ENCODE measurements at places on chromosomes 16 and 17. TPM values are rescaled to one million over a fixed set of nuclear protein-coding genes. Genes with fewer than 3 reads are reported as not detected.

- no peak for DNase-seq
Observed at GRCh38 chr16:81397879-81398520, 46.6 kb upstream of the CMIP start.

GRCh38 chr16:11609474-11610120 lies 22.9 kb upstream of the LITAF start:
- DNase-seq: no peak

DNA sequence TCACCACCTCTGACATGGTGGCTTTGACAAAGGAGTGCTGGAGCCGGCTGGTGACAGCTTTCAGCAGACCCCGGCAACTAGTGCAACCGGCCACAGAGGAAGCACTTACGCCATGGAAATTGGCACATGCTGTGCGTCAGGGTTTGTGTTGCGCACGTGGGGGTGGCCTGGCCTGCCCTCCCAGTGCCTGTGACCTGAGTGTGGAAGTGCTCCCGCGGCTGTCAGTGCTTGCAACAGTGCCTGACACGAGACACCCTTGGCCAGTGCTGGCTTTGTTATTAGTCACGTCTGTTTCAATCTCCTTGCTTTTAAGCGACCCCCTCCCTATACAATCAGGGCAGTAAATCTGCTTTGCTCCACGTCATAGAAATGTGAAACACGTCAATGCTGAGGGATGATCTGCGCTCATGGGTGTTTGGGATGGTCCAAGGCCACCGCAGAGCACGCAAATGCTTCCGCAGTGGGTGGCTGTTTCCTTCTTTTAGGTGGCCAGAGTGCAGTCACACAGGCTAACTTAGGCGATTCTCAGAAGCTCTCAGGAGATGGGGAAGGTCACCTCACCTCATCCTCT lies 64.3 kb downstream of the PGS1 start:
- DNase-seq: no peak

DNA sequence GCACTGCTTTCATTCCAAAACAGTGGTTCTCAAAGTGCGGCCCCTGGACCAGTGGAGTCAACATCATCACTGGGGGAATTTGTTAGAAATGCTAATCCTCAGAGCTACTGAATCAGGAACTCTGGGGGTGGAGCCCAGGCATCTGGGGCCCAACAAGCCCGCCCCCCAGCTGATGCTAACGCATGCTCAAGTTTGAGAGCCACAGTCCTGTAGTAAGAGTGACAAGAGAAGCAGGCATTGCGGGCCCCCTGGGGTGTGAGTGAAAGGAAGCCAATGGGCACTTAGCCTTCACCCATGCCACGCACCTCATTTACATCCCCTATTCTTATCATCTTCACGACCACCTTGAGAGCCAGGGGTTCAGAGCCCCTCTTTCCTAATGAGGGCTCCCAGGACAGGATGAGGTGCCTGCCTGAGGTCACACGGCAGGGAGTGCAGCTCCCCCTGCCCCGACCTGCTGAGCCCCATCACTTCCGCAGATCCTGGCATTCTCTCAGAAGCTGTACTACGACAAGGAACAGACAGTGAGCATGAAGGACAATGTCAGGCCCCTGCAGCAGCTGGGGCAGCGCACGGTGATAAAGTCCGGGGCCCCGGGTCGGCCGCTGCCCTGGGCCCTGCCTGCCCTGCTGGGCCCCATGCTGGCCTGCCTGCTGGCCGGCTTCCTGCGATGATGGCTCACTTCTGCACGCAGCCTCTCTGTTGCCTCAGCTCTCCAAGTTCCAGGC lies 9.1 kb downstream of the CA4 start:
- DNase-seq: no peak

- DNase-seq: no peak
Observed at GRCh38 chr17:61403801-61404662, 4.4 kb downstream of the TBX2 start.

GRCh38 chr16:48459167-48459566 lies 74.0 kb upstream of the SIAH1 start:
- no peak for DNase-seq

DNA sequence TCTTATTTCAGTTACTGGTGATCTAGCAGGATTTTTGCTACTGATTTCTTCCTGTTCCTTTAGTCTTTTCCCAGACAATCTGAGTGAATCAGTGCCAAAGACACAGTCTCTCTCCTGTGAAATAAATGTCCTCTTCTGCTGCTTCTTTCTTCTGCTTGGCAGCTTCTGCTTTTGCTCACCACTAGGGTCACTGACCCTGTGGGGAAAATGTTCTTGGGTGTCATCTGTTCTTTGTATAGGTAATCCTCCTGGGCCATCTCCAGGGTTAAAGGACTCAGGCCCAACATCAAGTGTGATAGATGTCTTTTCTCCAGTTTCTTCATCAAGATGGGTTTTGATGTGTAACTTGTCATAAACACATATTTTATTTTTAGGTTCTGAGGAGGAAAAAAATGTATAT lies 5.2 kb downstream of the PALB2 start:
- DNase-seq: no peak

DNA sequence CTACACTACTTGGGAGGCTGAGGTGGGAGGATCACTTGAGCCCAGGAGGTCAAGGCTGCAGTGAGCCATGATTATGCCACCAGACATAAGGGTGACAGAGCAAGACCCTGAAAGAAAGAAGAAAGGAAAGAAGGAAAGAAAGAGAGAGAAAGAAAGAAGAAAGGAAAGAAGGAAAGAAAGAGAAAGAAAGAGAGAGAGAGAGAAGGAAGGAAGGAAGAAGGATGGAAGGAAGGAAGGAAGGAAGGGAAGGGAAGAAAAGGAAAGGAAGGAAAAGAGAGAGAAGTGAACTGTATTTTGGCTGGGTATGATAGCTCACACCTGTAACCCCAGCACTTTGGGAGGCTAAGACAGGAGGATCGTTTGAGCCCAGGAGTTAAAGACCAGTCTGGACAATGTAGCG lies 24.3 kb upstream of the PYY start:
- no peak for DNase-seq

- no peak for DNase-seq
Observed at GRCh38 chr17:29032013-29032856, 10.7 kb upstream of the PIPOX start.

- DNase-seq: no peak
Observed at GRCh38 chr17:55402374-55402773, 19.3 kb downstream of the MMD start.

DNA sequence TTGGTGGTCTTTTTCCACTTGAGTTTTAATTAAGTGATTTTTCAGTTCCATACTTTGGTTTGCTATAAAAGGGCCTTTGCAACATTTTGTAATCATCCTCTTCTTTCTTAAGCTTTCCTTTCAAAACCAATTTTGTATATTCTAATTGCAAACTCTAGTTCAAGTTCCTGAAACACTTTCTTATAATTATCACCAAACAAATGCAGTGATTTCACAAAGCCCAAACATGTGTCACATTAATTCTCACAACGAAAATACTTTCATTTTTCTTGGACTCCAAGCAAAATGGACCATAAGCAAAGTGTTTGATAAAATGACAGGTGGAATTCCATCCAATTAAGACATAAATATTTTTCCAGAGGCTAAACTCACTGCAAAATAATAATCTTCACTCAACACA lies 188.2 kb upstream of the IRX5 start:
- DNase-seq: no peak

DNA sequence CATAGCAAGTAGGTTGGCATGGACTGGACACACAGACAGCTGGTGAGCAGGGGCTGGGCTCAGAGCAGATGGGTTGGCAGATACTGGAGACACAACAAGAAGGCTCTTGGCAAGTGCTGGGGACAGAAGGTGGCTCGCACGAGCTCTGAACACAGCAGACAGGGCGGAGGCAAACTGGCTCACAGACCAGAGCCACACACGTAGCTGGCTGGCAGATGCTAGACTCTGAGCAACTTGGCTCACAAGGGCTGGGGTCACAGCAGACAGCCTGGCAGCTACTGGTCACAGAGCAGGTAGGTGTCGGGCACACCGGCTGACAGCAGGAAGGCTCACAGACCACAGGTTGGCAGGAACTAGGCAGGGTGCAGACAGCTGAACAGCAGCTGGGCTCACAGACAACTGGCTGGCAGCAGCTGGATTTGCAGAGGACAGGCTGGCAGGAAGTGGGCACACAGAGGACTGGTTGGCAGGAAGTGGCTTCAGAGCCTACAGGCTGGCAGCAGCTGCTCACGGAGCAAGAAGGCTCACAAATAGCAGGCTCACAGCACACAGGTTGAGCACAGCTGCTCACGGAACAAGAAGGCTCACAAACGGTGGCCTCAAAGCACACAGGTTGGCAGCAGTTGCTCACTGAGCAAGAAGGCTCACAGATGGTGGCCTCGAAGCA lies 725 bp downstream of the KRTAP16-1 start:
- no peak for DNase-seq

DNA sequence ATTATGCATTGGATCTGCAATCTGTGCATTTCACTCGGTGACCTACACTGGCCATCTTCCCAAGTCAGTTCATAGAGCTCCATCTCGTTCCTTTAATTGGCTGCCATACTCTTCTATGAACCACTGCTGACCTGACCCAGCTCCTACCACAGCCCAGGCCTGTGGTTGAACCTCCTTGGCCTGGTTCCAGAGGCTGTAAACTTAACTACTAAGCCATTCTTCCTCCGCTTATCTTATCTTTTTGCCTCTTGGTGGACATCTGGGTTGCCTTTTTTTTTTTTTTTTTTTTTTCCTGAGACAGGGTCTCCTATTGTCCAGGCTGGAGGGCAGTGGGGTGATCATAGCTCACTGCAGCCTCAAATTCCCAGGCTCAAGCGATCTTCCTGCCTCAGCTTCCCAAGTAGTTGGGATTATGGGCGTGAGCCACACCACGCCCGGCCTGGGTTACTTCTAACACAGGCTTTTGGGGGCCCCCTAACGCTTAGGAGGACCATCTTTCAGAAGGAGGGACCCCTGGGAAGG lies 18.3 kb downstream of the COQ7 start:
- no peak for DNase-seq

- no peak for DNase-seq
Observed at GRCh38 chr16:24736758-24737157, 7.3 kb downstream of the TNRC6A start.

Gene BCL6B
- 9.9 TPM for polyA plus RNA-seq

Gene CTDNEP1
- 89.2 TPM for polyA plus RNA-seq

Gene ASB16
- polyA plus RNA-seq: 1.2 TPM

Gene GPRC5B
- 29.6 TPM for polyA plus RNA-seq

Gene KRT14
- 0.14 TPM for polyA plus RNA-seq

Gene SLC52A1
- polyA plus RNA-seq: 0.35 TPM

Measured in urinary bladder (tissue), 4 donors.